ENCODE measurements at places on chromosomes 1 and 21. TPM values are rescaled to one million over a fixed set of nuclear protein-coding genes. Genes with fewer than 3 reads are reported as not detected.

Gene DMRTA2
- 14.2 TPM for total RNA-seq

Gene SERINC2
- 182 TPM for total RNA-seq

Gene TMEM82
- total RNA-seq, result not detected

Gene VTCN1
- total RNA-seq, result 12.9 TPM

Gene FAF1
- total RNA-seq, result 88.3 TPM

Gene PGLYRP3
- 4.7 TPM for total RNA-seq

Gene AMY1C
- 0.07 TPM for total RNA-seq

Gene WNT3A
- under 0.01 TPM for total RNA-seq

Gene TMEM53
- total RNA-seq, result 5.2 TPM

Gene CD244
- not detected for total RNA-seq

Gene PLPPR4
- not detected for total RNA-seq

Measured in nasal cavity respiratory epithelium epithelial cell of viscerocranial mucosa (primary cell).